Esophagus mucosa (tissue), 1 donor: ENCODE measurements at places on chromosomes 7 and 10. TPM values are rescaled to one million over a fixed set of nuclear protein-coding genes. Genes with fewer than 3 reads are reported as not detected.

DNA sequence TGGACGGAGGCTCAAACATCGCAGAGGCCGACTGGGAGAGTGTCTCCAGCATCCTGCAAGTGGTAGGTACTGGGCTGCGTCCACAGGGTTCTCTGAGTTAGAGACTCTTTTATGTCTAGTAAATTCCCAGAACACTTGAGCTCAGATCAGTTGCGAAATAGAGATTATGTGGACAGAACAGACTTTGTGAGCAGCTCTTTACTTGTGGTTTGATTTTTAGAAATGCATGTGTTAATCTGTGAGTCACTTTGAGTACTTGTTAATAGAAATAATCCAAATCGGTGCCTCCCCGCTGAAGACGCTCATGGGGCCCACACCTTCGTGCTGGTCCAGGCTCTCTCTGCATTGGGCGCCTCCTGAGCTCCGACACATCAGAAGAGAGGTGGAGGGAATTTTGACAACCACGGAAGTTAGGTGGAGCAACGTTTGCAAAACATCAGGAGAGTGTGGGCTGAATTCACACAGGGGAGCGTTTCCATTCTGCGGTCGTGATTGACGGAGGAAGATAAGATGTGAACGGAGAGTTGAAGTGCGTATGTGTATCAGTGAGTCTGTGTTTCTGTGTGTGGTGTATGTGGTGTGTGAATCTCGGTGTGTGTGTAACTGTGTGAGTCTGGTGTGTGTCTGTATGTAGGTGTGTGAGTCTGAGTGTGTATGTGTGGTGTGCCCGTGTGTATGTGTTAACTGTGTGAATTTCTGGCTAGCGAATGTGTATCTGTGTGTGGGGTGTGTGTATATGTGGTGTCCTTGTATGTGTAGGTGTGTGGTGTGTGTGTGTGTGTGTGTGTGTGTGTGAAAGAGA, 32.1 kb downstream of the PFKP start:
- peak; percentile 64 for ATAC-seq

DNA sequence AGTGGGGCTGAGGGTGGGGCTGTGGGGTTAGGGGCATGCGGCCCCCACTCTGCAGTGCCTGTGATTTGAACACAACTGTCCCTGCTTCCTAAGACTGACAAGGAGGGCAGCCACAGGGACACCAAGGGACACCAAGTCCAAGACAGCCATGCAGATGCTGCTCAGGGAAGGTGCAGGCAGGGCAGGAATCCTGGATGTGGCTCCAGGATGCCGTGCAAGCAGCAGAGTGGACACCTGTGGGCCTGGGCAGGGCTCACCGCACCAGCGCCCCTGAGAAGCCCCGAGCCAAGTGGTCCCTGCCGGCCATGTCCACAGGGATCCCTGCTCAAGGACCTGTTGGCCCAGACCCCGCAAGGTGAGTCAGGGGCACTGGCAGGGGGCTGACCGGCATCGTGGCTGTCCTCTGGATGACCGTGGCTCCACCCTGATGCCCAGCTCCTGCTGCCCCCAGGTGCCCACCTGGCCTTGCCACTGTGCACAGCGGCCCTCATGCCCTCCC, 58.5 kb downstream of the STK32C start:
- ATAC-seq = no peak

GRCh38 chr10:110946496-110946895, 27.1 kb downstream of the SHOC2 start:
- ATAC-seq = no peak

GRCh38 chr10:74194545-74194944, 43.5 kb downstream of the ADK start:
- ATAC-seq = no peak

DNA sequence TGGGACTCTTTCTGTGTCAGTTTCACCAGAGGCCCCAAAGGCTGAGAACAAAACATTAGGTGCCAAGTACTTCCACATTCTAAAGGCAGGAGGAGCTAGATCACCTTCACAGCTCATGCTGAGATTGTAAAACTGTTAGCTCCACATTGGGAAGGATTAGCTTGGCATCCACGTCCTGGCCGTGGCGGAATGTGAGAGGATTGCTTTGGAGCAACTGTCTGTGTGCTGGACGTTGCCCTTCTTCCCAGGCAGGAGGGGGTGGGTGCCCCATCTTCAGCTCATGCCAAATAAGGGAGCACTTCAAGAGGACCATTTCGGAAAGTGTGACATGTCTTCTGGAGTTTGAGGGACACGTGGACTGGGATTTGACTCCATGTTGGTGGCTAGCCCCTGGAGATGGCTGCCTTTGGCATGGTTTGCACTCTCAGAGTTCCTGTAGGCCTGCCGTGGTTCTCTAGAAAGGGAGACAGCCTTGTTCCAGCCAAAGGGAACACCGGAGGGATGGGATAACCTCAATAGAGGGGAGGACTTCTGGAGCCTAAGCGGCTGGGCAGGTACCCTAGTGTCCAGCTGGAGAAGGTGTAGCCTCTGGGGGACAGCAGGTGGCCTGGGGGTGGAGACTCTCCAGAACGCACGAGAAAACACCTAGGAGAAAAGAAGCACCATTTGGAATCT, 19.9 kb upstream of the FMC1 start:
- ATAC-seq = peak; percentile 28

GRCh38 chr10:1328981-1329614, 272.9 kb downstream of the WDR37 start:
- no peak for ATAC-seq

DNA sequence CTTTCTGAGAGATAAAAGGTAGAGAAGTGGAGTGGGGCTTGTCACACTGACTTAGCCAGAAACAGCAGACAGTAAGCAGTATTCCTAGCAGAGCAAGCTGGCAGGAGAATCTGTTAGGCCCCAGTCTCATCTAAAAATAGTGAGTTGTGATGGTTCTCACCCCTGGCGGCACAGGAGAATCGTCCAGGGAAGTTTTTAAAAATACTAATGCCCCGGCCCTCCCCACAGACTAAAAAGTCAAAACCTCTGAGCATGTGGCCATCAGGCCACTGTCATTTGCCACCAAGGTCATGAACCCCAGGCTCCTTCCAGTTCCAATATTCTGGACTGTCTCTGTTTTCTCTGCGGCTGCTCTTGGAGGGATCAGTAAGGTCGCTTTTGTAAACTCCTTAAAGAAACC, 34.0 kb downstream of the LYZL1 start:
- ATAC-seq = no peak

DNA sequence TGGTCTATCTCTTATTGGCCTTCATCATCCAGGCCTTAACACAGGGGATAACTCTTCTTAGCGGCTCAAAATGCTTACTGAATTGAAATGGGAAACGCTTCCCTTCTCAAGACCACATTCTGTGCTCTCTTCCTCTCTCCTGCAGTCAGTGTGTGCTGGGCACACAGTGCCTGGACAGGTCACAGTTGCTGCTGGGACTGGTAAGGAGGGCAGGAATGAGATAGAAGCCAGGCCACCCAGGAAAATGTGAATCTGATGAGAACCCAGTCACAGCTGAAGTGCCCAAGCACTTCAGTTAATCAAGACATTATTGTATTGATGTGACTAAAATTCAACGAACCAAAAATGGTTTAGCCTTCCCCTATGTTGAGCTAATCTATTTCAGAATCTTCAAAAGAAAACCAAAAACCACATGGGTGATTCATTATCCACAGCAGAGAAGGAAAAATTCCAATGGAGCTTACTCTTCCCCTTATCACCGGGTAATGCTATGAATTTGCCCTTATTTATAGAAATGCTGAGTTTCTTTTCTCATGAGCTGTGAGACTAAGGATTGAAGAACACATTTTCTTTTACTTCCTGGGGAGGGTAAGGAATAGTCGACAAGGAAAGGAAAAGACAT, 41.2 kb upstream of the PLPP4 start:
- no peak for ATAC-seq

DNA sequence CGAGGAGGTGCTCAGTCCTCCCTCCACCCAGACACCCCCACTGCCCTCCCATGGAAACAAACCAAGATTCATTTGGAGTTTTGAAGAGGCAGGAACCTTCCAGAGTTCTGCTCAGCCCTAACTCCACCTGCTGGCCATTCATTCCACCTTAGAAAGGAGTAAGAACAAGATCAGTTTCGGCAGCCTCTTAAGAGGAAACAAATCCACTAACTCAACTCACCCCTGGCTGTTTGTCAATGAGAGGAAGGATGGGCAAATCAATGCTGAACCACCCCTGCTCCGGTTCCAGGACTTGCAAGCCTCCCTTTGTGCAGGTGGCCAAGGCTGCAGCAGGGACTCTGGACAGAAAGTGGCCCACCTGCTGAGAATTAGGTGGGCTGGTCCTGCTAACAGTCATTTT, 26.2 kb downstream of the CCDC3 start:
- peak; percentile 55 for ATAC-seq

GRCh38 chr7:116924741-116925140, 28.6 kb upstream of the ST7 start:
- no peak for ATAC-seq

- no peak for ATAC-seq
Observed at GRCh38 chr7:20795361-20795760, 8.7 kb upstream of the SP8 start.

- peak; percentile 33 for ATAC-seq
Observed at GRCh38 chr7:113628948-113629847, 289.6 kb downstream of the PPP1R3A start.

DNA sequence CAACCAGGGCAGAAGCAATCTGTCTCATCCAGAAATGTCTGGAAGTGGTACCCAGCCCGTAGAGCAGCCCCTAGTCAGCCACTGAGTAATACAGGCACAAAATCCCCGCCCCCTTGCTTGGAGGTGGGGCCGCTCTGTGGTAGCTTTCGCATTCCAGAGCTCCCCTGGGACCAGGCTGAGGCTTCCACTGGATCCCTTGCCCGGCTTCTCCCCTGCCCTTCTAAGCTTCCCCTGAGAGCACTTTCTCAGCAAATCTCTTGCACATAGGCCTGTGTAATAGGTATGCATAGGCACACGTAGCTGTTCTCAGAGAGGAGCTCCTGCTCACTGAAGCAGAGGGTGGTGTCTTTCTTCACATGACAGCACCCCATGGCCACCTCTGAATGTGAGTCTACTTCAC, 144.2 kb downstream of the BMS1 start:
- ATAC-seq = no peak

DNA sequence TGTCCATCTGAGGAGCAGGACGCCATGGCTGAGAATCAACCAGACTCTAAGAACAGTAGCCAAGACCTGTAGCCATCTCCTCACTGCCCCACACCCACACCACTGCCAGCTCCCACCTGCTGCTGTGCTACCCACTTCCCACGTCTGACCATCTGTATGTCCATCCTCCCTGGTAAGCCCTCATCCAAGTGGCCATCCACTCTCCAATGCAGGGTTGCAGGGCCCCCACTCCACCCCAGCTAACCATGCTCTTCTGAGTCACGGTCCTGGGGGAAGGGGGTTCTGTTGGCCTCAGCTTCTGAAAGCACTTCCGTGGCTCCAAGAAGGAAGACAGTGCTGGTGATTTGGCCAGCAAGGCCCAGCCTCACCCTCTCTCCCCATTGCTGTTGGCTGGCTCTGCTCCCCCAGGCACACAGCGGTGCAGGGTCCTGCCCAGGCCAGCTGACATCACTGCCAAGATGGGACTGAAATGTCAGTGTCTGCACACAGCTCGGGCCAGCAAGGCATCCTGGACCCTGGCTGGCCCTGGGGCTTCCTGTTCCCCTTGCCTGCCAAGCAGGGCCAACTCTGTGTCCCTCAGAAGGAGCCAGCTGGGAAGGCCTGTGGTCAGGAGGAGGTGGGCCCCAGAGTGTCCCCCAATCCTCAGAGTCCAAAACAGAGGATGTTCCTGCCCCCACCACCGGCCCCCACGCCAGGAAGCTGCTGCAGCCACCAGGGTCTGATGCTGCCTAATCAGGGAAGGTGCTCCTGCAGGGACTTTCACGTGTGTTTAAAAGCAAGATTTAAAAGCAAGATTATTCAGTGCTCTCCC, 17.5 kb downstream of the RASGEF1A start:
- no peak for ATAC-seq

GRCh38 chr7:17690030-17690429, 250.3 kb downstream of the SNX13 start:
- peak; percentile 74 for ATAC-seq

GRCh38 chr7:50793120-50793946, 10.6 kb upstream of the GRB10 start:
- peak; percentile 68 for ATAC-seq

DNA sequence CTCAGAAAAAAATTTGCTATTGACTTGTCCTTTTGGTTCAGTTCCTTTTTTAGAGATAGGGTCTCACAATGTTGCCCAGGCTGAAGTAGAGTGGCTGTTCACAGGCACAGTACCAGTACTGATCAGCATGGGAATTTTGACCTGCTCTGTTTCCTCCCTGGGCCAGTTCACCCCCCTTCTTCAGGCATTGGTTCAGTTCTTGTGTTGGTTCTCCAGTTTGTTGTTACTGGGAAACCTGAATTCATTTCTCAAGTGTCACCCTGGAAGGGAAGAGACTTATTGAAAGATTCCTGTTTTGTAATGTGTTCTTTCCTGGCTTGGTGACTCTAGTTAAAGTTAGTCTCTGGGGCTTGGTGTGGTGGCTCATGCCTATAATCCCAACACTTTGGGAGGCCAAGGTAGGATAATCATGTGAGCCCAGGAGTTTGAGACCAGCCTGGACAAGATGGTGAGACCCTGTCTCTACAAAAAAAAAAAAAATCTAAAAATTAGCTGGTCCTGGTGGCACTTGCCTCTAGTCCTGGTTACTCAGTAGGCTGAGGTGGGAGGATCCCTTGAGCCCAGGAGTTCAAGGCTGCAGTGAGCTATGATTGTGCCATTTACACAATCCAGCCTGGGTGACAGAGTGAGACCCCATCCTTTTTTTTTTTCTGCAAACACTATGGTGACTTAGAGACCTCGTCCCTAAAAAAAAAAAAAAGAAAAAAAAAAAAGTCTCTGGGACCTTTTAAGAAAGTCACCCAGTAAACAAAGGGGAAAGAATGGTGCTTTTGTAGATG, 52.7 kb downstream of the CNNM2 start:
- ATAC-seq = no peak

The TMEM213 gene
- total RNA-seq = not detected

The PAX4 gene
- not detected for total RNA-seq

The TRPV5 gene
- total RNA-seq = not detected

The ACSL5 gene
- total RNA-seq = 3.3 TPM

The CPN1 gene
- total RNA-seq = not detected

The GIMAP7 gene
- 2.7 TPM for total RNA-seq

The PON1 gene
- not detected for total RNA-seq

The AKR1C8 gene
- not detected for total RNA-seq

The SPDYE2 gene
- total RNA-seq = not detected
